KBM-7 (cell line): ENCODE measurements at places on chromosomes 1 and 21.

GRCh38 chr1:2546515-2547209 lies 9.5 kb upstream of the TNFRSF14 start:
- DNase-seq = peak; percentile 91

DNA sequence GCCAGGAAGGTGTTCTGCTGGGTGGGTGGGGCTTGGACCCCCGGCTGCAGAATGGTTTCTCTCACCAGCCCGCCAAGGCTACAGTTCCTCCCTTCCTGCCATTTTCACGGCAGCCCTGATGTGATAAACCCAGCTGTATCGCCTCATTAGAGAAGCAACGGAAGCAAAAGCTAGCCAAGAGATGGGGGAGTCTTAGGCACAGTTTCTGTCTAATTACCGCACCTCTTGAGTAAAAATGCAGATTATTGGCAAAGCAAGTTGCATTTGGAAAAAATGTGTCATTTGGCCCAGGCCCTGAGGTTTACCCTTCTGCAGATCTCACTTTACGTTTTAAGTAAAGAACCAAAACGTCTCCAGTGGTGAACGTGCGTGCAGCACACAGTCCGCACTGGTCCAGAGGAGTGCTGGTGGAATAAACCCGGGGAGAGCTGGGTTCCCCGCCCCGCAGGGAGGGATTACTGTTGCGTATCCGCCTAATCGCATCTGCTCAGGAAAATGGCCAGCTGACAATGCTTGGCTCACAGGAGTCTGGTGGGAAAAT lies 109.9 kb downstream of the GALNT2 start:
- peak; percentile 86 for DNase-seq

GRCh38 chr1:223718850-223719249 lies 6.5 kb downstream of the CAPN2 start:
- DNase-seq = no peak

DNA sequence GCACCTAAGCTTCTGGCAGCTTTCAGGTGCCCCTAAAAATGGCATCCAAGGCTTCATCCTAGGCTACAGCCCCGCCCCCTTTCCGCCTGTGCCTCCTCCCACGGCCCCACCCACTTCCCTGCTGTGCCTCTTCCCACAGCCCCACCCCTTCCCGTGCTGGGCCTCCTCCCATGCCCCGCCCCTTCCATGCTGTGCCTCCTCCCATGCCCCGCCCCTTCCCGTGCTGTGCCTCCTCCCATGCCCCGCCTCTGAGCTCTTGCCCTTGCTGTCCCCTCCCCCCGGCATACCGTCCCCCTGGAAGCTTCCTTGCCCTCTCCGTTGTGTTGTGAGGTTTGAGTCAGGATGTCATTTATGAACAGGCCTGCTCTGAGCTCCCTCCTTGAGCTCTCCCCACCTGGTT lies 228.5 kb upstream of the AJAP1 start:
- DNase-seq = no peak

GRCh38 chr21:22096314-22096713 lies 1098.1 kb downstream of the NCAM2 start:
- DNase-seq = no peak
